Activated naive CD4-positive, alpha-beta T cell treated with anti-CD3 and anti-CD28 coated beads, Interleukin-2, amount 50 U/mL, for 16 hours (primary cell): ENCODE measurements at places on chromosomes 11 and 22.

GRCh38 chr11:110327508-110327907 lies 31.1 kb upstream of the RDX start:
- no peak for DNase-seq

DNA sequence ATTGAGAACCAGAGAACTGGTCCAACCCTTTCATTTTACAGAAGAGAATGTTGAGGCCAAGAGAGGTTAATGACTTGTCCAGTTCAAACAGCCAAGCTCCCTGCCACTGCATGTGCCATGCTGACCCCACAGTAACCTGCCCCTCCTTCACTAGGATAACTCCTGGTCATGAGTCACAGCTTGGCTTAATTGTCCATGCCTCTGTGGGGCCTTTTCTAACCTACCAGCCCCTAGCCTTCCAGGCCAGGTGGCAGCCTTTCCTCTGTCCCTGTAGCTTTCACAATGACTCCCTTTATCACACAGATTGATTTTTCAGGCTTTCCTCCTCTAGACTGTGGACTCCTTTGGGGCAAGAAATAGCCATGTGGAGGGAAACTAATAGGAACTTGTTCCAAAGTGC lies 97.2 kb downstream of the PIWIL4 start:
- no peak for DNase-seq

- no peak for DNase-seq
Observed at GRCh38 chr11:84290647-84291046, 1004.5 kb upstream of the CCDC90B start.

DNA sequence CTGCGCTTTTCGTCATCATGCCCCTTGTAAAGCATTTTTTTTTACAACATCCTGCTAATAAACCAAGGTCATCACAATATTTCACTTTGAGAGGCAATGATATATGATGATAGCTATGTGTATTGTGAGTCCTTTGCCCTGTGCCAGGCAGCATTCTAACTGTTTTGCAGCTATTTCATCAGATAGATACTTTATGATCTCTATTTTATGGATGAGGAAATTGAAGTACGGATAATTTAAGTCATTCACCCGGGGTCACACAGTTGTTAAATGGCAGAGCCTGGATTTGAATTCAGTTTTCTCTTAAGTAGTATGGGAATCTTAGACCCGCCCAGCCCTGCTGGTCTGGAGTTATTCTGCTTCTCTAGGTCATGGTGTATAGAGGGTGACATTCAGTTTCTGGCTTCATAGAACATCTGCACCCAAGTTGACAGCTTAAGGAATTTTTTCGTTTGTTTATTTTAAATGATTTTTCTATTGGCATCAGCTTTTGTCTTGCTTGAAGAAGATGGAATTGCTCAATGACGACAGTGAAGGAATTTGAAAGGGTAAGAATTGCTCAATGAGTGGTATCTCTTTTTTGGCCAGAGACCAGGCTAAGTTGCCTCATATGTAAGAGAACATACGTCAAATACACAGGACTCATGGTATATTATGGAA lies 926 bp downstream of the PRR5L start:
- DNase-seq = no peak
